ENCODE measurements at places on chromosomes 7 and 10.

GRCh38 chr10:49666685-49667084 is 12.8 kb upstream of the C10orf53 start:
- no peak for DNase-seq

DNA sequence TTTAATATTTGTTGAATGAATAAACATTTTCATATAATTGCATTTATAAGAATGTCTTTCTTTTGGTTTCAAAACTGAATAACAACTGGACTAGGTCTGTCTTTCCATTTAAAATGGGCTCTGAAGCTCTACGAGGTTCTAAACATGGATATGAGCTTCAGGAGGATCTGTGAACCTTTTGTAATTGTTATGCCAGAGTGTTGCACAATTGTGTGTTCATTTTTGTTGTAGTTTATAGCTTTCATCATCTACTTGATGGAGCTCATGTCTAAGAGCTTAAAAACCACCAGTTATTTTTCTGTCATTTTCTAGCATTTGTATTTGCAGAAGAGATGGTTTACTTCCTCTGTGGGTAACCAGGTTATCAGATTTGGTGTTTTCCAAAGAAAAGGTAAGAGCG is 265.7 kb upstream of the NPY start:
- no peak for DNase-seq

- peak; percentile 29 for DNase-seq
Measured at GRCh38 chr7:142412551-142413193, 154.8 kb upstream of the PRSS58 start.

- no peak for DNase-seq
Measured at GRCh38 chr7:45937301-45937700, 16.2 kb upstream of the IGFBP3 start.

- DNase-seq: no peak
Measured at GRCh38 chr7:149731207-149731955, 42.0 kb downstream of the ZNF467 start.

GRCh38 chr10:112454910-112455779 is 8.1 kb downstream of the VTI1A start:
- no peak for DNase-seq

DNA sequence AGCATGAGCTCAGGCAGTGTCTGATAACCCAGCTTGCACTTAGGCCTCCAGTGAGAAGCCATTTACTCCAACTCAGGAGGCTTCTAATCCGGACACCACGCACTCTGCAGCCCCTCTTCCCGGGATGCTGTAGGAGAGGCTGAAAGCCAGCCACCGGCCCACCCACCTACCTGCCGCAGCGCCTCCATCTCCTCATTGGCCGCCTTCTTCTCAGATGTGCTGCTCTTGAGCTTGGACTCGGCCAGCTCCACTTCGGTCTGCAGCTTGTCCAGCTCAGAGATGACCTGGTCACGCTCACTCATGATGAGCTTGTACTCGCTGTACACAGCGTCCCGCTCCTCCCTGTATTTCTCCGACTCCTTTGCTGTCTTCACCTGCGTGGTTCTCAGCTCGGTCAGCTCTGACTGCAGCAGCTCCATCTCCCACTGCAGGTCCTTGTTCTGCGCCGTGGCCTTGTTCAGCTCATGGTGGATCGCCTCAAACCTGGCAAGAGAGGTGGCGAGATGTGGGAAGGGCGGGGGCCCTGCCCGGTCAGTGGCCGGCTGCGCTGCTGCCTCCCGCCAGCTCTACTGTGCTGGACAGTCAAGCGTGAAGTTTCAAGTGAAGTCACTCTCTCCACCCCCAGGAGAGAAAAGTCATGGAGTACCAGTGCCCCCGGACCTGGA is 84.7 kb downstream of the DLG5 start:
- DNase-seq: no peak

DNA sequence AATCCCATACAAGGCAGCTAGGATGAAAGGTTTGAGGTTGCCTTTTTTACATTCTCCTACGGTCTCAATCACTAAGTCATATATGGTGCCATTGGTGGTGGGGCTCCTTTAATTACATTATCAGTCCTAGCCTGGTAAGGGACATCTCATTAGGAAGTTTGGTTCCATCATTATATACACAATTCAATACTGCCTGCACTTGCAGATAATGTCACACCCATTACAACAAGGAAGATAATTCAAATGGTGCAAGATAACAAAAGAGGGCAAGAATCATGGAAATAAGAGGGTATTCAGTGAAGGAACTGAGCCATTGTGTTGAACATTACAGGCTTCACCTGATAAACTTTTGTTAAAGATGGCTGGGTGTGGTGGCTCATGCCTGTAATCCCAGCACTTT is 1.7 kb upstream of the TMEM248 start:
- DNase-seq: no peak

- DNase-seq: peak; percentile 61
Measured at GRCh38 chr10:123583639-123584418, 82.3 kb upstream of the GPR26 start.

GRCh38 chr10:122181041-122181732 is 89.9 kb upstream of the BTBD16 start:
- no peak for DNase-seq

DNA sequence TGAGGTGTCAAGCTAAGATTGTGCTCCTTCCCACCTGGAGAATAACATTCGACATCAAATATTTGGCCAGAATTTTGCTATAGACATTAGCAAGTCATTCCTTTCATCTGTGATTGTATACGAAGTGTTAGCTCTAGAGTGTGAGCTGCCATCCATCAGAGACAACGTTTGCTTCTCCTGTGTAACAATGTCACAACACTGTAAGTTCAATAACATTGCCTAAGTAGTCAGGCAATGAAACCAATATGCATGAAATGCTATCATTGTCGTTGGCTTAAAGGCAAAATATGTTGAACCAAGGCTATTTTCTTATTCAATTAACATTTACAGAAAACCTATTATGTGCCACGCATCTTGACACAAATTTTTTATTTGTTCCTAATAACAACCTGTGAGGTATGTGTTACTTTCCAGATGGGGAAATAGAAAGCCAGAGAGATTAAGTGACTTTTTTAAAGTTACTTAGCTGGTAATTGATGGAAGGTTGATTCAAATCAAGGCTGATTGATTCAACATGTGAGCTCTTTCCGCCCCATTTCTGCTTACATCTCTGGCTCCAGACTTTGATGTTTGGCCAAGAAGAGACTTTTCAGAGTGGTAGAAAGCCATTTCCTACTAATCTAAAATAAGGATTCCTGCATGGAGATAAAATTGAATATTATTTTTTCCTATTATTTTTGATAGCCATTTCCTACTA is 32.0 kb downstream of the BET1 start:
- no peak for DNase-seq

- no peak for DNase-seq
Measured at GRCh38 chr10:67533376-67533775, 162.6 kb downstream of the CTNNA3 start.

DNA sequence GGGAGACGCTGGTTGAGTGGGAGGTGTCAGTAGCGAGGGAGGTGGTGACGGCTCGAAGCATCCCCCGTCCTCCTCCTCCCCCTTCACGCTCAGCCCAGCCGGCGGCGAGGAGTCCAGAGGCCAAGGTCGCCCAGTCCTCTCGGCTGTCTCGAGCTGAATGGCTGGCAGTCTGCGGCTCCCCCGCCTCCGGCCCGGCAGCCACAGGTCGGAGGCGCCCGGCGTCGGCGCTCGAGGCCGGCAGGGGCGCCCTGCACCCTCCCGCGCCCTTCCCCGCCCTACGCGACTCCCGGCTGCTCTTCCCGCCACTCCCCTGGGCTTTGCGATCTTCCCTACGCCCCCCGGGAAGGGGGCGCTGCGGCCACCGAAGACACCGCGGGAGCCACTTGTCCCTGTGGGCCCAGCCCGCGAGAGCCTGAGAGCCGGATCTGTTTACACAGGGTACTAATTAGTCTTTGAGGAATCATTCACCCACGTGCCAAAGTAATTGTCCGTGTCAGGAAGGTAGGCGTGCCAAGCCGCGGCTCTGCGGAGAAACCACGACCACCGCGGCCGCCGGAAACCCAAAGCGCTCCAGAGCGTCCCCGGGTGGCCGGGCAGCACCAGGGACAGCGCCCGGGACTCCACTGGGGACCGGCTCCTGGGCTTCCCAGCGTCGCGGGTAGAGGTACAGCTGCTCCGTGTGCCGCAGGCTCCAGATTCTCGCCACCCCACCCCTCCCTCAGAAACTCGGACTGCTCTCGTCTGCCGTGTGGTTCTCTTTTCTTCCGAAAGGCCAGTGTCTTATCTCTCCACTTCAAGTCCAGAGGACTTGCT is at the start of gene NXPH1:
Gene NXPH1, plus strand, starts transcription at position 133 of the 813 bp plus-strand sequence.
- no peak for DNase-seq

DNA sequence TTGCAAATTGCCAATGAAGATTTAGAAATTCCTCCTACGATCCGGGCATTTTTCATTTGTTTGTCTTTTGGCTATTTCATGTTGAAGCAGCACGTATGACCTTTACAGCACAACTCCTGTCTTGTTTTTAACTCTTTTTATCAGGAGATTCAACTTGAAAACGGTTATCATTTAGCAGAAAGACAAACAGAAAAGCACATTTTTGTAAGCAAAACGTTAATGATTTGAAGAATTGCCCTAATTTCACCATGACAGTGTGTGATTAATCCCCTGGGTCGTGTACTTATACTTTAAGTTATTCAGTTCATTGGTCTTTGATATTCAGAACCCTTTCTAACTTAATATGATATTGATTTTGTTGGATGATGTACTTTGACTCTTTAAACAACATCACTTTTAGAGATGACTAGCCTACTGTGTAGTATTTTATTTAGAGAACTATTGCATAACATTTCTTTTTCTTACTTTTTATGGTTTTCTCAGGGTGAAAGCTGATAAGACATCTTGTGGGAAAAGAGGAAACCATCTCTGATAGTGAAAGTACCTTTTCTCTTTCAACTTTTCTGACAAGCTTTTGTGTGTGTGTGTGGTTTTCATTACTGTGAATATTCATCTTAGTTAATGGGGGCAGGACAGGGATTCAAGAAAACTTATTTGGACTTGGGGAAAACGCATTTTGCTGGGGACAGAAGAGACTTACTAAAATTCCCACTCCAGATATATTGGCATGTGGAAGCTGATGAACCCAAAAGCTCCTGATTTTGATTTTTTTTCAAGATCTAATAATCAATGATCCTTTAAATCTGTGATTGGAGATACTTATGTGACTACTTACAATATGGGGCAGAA is 8.1 kb downstream of the HHEX start:
- DNase-seq: no peak

DNA sequence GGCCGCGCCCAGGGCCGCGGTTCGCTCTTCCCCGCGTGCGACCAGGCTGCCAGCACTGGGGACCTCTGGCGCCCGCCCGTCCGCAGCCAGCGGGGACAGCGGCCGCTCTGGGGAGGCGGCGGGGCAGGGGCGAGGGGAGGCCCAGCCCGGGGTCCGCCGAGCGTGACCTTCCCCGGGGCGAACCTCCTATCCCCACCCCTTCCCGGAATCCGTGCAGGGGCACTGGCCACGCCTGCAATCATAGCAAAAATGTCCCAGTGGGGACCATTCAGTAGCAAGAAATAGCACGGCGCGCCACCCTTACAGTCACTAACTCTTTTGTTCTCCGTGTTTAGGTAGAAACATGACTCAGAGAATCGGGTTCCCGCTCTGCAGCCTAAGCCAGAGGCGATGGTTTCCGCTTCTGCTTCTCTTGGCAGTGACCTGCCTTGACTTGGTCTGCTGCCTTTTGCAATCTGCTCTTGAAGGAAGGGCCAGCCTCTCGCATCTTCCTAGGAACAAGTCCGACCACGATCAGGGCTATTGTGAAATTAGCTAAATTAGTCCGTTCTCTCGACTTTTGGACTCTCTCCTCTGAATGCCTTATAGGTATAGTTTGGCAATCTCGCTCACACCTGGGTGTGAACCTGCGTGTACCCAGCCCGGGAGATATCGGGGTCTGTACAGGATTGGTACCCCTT is 79.3 kb upstream of the ACBD5 start:
- peak; percentile 52 for DNase-seq

DNA sequence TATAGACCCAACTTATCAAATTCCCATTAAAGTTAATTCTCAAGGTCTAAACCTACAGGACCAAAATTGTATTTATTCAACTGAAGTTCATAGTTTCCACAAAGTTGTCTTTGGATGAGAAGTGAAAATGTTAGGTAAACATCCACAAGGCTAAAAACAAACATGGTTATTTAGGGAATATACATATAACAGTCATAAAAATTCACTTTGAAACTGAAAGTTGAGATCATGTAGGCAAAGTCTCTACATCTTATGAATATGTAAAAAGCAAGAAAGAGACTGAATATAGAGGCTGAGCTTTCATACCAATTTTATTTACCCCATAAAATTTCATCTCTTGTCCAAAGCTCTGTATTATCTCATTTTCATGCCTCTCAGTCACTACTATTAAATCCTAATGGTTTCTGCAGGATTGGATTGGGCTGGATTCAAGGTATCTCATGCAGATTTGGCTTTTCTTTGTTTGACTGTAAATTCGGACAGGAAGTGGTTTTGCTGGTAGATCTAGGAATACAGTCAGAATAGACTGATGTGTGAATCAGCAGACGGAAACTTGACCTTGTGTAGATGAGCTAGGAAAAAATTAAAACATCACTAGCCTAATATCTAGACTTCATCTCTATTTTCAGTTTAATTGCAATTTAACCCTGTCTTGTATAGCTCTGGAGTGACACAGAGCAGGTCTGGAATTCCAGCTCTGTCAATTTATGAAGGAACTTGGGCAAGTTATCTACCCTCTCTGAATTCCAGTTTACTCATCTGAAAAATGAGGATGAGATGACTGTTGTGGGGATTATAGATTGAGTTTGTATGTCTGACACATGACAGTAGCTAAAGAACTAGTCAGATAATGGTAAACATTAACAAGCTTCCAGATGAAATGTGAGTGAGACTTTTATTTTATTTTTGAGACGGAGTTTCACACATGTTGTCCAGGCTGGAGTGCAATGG is 27.3 kb upstream of the SKAP2 start:
- no peak for DNase-seq

GRCh38 chr7:131878777-131879176 is 322.3 kb upstream of the PODXL start:
- DNase-seq: no peak

- no peak for DNase-seq
Measured at GRCh38 chr7:25835197-25835596, 316.8 kb upstream of the NFE2L3 start.

DNA sequence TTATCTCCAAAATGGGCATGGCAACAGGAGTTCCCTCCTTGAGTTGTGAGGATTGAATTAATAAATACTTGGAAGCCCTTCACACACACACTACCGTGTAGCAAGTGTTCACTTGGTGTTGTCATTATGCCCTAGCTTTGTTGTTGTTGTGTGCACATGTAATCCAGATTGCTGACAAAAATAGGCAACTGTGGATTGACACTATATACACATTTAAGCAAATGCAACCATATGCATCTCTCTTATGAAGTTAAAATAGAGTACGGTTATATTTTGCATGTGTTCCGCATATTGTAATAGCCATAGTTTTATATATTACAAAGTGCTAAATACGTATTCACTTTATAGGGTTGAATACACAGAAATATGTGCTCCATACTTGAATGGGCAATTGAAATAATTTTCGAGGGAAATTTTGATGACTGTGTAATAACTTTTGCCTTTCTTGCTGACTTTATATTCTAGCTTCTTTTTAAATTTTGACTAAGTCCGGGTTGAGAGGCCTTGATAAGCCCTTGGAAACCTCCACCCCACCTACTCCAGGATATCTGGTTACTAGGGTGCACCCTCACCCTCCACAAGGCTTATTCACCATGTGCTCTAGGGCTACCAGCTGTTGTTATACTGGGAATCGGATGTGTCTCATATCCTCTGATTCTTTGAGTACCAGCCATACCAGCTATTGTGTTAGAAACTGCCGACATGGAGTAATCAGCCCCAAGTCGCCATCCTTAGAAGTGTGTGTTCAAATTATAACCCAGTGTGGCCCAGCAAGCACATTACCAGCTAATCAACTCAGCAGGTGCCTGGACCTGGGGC is 265.0 kb downstream of the CAMK1D start:
- no peak for DNase-seq

GRCh38 chr10:48657416-48657815 is 27.3 kb upstream of the WDFY4 start:
- no peak for DNase-seq
